Amygdala (tissue), 56 donors: ENCODE measurements at places on chromosomes 12 and 14.

- DNase-seq = no peak
These were observed 23.1 kb downstream of the ADCY6 start for GRCh38 chr12:48765753-48766162.

GRCh38 chr14:90288651-90289355, 32.5 kb downstream of the PSMC1 start:
- no peak for DNase-seq

- no peak for DNase-seq
These were observed 1630.9 kb upstream of the SEL1L start for GRCh38 chr14:83164591-83164990.

- DNase-seq = no peak
These were observed 267.6 kb downstream of the AEBP2 start for GRCh38 chr12:19706936-19707335.

DNA sequence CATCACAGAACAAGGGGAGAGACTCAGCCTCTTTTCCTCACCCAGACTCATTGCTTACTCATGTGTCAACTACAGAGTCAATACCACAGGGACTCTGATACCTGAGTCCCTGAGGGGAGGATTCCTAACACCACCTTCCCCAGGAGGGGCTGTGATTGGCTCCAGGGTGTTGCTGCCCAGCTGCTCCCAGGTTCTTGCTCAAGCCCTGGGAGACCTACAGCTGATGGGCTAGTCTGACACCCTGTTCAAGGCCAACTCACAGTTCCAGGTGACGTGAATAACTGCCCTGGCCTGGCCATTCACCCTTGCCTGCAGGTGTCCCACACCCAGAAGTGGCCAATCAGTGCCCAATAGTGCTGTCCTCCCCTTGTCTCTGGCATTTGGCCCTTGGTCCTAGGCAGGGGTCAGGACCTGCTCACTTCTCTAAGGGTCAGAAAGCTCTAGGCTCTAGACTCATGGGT, 8.6 kb downstream of the SPRYD4 start:
- no peak for DNase-seq
